ENCODE measurements at places on chromosomes 2 and 18.

GRCh38 chr2:121360566-121361300 is 75.7 kb upstream of the TFCP2L1 start:
- no peak for DNase-seq

GRCh38 chr2:121536850-121537557 is 6.3 kb downstream of the RNU4ATAC start:
- DNase-seq: no peak

- no peak for DNase-seq
Measured at GRCh38 chr2:120477831-120478481, 132.0 kb downstream of the INHBB start.

DNA sequence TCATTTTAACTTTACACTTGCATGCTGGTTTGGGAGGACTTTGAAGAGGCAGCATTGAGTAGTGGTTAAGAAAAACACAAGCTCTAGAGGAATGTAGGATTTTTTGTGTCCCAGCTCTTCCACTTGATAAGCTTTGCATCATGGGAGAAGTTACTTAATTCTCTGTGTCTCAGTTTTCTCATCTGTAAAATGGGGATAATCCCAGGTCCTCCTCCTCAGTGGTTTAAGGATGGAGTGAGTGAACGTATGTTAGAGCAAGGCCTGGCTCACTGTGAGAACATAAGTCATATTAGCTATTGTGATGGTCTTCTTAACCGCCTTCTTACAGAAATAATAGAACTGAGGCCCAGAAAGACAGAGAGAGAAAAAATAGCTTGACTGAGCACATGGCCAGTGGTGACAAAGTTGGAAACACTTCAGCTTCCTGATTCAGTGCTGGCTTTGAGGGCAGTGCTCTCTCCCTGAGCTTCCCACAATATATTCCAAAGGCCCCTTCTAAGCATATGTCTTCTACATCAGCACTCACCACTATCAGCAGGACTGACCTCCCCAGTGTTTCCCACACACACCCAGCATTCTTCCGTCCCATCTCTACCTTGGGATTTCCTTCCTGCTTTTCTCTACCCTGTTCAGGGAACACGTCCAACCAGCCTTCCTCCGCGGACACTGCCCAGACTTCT is 214.9 kb upstream of the TNP1 start:
- DNase-seq: no peak

DNA sequence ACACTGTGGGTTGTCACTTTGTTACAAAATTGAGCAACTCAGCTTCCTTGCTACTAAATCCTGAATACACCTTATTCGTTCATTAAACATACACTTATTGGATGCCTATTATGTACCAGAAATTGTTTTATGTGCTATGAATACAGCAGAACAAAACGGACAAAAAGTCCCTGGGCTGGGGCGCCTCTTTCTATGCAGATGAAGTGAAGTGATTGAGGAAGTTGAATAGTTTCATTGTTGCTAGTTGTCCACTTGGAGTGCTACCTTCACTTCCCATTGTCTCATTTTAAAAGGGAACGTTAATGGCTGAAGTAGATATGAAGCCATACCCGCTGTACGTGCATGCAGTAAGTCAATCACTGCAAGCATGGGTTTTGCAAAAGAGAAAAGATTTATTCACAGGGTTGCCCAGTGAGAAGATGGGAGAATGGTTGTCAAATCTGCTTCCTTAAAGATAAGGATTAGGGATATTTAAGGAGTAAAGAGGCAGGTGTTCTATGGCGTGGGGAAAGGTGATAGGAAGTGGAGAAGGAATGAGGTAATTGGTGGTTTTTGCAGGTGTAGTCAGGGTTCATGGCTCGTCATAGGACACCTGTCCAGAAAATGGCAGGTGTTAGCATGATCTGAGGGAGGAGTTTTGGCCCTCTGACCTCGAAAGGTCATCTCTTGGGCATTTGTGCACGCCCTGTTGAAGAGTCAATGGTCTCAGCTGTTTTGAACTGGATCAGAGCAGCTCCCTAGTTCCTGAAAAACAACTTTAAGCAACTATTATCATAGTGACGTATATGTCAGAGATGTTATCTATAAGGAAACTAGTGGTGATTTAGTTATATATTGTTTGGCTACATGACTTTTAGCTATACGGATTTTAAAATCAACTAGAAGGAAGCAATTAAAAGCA is 23.5 kb downstream of the TRPM8 start:
- DNase-seq: no peak

DNA sequence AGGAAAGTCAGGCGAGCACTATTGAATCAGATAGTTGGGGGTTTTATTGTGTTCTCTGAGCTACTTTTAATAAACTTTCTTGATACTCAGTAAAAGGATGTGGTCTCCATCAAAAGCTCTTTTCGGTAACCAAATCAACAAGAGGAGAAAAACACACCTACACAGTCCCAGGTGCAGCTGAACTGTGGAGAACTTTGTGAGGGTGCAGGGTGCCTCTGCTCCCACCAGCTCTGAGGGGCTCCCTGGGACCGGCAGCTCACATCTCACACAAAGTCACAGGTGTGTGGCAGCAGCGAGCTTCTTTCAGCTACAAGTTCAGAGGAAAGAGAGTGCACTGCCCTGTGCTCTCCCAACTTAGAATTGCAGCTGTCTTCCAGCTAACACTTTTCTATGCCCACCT is 650.4 kb downstream of the RNF144A start:
- peak; percentile 15 for DNase-seq

GRCh38 chr2:210480764-210481163 is 4.2 kb upstream of the LANCL1 start:
- DNase-seq: no peak

DNA sequence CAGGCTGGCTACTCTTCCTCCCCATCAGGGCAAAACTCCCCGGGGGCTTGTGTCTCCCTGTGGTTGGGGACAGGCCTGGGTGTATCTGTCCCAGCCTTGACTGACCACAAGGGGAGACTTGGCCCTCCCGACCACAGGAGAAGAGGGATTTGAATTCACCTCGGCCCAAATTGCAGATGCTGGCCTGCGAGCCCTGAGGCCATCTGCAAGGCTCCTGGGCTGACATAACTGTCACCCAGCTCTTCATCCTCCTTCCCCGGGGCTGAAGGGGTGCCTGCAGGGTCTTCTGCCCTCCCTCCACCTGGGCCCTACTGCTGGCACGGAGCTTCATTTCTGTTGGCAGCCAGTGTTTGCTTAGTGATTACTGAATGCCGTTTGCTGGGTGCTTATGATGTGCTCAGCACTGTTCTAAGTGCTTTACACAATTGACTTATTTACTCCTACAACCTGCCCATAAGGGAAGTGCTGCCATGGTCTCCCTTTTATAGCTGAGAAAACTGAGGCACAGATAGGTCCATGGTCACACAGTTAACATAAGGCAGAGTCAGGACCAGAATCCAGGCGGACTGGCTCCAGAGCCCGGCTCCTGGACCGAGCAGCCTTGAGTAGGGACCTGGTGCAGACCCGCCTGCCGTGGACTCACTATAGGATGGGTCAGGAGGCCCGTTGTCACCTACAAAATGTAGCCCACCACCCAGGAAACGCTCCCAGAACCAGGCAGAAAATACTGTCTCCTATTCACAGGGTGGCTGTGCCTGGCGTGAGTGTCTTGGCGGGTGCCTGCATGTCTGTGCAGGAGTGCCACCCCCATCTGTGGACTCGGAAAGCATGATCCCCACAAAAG is 18.9 kb downstream of the STEAP3 start:
- no peak for DNase-seq

GRCh38 chr2:200302940-200303727 is 3.4 kb upstream of the SPATS2L start:
- DNase-seq: no peak

DNA sequence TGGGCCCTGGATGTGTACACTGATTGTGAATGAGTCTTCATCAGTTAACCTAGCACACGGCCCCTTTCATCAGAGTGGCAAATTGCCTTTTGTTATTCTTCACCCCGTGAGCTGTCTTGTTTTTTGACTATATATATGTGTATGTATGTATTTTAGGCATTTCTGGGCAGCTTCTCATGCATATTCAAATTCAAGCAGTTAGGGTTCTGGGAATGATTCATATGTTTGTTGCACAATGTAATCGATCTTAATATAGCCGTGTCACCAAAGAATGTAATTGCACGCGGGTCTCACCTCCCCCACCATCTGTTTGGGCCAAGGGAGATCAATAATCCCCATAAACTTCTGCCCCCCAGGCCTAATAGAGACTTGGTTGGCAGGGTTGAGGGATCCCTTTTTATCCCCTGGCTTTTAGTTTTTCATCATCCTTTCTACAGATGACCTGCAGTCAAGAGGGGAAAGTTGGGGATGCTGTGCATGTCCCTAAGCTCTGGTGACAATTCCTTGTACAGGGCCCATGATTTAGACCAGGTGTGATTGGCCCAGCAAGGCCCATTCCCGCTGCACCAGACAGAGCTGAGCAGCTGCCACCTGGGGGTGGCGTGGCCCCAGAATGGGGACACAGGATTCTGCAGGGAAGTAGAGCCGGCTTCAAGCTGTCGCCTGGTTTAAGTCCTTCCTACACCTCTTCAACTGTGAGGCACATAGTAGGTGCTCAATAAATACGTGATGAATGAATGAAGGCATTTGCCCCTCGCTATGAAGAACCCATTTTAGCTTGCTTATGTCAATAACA is 19.2 kb downstream of the KCNF1 start:
- DNase-seq: no peak

GRCh38 chr2:210363261-210363660 is 48.3 kb upstream of the MYL1 start:
- no peak for DNase-seq

- DNase-seq: no peak
Measured at GRCh38 chr2:224736227-224736626, 20.1 kb upstream of the CCDC195 start.

DNA sequence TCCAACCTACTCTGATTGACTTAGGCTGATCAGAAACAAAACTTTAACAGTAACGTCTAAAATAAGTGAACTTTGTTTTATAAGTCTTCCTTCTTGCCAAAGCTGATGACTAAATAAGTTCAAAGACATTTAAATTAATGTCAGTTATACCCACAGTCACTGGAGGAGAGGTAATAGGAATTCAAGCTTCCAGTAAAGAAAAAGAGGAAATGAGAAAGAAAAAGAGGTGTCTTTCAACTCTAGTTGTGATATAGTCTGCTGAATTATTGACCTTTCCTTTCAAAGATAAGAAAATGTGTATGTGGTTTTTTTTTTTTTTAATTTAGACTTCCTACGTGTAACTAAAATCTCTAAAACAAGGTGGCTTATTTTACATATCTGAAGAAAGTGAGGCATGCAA is 191.5 kb downstream of the SLC8A1 start:
- DNase-seq: no peak

DNA sequence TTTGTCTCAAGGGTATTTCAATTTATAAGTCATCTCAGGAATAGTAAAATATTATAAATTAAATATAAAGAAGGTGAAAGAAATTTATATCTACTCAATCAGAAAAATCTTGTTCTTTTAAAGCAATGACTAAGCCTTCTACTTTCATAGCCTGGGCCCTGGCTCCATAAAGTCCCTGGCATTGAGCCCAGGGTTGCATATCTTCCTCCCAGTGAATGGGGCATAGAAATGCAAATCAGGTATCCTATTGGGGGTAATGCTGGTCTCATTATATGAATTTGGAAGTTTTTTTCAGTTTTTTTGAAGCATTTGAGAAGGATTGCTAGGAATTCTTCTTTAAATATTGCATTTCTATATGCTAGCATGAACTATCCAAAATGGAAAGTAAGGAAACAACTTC is 73.9 kb upstream of the MC2R start:
- no peak for DNase-seq

- no peak for DNase-seq
Measured at GRCh38 chr2:194223218-194223617, 1433.8 kb upstream of the SLC39A10 start.

GRCh38 chr2:159942146-159942545 is 120.3 kb downstream of the PLA2R1 start:
- DNase-seq: no peak

GRCh38 chr2:233227346-233227978 is 24.0 kb upstream of the ATG16L1 start:
- no peak for DNase-seq

DNA sequence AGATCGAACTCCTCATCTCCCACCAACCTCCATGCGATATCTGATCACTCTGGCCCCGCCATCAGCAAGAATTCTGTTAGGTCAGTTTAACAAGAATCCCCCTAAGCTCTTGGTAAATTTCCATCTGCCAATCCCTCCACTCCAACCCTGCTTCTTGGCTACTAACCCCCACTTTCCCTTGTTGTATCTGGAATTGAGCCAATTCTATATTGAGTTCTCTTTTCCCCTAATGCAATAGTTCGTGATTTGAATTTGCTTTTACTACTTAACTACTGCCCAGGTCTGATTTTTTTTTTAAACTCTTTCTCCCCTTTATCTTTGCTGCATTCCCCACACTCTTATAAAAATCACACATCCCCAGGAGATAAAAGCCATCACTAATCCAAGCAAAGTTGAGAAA is 159.3 kb upstream of the STK17B start:
- no peak for DNase-seq

- DNase-seq: no peak
Measured at GRCh38 chr18:44180683-44181082, 500.0 kb upstream of the SETBP1 start.

DNA sequence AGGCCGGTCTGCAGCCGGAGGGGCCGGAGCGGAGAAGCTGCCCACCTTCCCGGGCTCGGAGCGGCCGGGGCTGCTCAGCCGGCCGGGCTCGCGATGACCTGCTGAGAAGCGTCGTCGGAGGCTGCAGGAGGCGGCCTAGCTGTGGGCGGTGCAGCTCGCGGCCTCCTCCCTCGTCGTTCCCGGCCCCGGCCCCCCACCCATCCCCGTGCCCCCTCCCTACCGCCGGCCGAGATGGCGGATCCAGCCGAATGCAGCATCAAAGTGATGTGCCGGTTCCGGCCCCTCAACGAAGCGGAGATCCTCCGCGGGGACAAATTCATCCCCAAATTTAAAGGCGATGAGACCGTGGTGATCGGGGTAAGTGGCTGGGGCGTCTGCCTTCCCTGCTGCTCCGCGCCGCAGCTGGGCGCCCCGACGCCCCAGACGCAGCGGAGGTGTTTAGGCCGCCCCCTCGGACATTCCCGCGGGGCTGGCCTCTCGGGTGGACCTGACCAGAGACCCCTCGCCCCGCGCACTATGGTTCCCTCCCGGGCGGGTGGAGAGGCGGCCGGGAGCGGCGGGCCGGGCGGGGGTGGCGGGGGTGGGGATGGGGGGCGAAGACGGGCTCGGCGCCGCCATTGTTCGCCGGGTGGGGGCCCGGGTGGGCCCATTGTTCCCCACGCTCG is 492 bp downstream of the KIF5C start:
- no peak for DNase-seq

- DNase-seq: no peak
Measured at GRCh38 chr2:134892282-134893035, 26.2 kb upstream of the CCNT2 start.

DNA sequence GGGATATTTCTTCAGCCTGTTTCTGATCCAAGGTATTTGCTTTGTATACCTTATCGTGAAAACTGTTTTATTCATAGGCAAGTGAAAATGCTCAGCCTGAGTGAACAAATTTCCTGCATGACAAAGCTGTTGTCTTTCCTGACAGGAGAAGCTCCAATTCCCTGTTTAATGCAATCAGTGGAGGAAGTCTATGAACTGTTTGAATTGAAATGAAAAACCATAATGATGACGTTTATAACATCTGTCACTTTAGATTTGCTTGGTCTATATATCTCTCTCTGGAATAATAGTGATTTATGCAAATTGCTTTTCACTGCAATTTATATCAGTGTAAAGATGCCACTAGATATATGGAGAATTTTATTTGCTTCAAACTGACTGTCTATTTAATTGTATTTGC is 239.4 kb upstream of the HNMT start:
- no peak for DNase-seq

GRCh38 chr18:49953391-49953790 is 140.1 kb upstream of the ACAA2 start:
- DNase-seq: no peak

Data from stimulated activated CD4-positive, alpha-beta T cell treated with anti-CD3 and anti-CD28 coated beads, Interleukin-1b, Interleukin-23, amount 100 ng/mL, for 4 hours (primary cell).